ENCODE measurements at places on chromosomes 7 and 10. TPM values are rescaled to one million over a fixed set of nuclear protein-coding genes. Genes with fewer than 3 reads are reported as not detected.

DNA sequence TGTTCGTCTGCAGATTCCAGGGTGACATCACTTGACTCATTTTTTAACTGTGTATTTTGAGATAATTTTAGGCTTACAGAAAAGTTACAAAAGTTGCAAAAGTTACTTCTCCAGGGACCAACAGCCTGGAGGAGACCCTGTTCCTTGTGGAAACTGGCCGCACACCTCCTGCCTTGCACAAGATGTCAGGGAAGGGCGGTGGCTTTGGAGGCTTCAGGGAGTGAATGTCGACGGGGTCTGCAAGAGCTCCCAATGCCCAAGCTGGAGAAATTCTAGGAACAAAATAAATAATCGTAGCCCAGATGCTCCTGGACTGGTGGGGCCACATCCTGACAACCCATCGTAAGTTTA lies 62.2 kb upstream of the FAM20C start:
- H3K36me3 ChIP-seq = no peaks in the 10 kb centered on the region
- H3K27ac ChIP-seq = no peak overlapping the region
- H3K4me1 ChIP-seq = peaks cover 7% of the 10 kb centered on the region
- no peak for DNase-seq

GRCh38 chr10:113056030-113056429 lies 106.0 kb downstream of the TCF7L2 start:
- H3K27me3 ChIP-seq = no peaks in the 10 kb centered on the region
- peaks cover 1% of the 10 kb centered on the region for H3K36me3 ChIP-seq
- H3K27ac ChIP-seq = peak overlapping the region; percentile 72
- DNase-seq = peak; percentile 32
- peaks cover 31% of the 10 kb centered on the region for H3K4me1 ChIP-seq
- H3K4me3 ChIP-seq = no peak overlapping the region

DNA sequence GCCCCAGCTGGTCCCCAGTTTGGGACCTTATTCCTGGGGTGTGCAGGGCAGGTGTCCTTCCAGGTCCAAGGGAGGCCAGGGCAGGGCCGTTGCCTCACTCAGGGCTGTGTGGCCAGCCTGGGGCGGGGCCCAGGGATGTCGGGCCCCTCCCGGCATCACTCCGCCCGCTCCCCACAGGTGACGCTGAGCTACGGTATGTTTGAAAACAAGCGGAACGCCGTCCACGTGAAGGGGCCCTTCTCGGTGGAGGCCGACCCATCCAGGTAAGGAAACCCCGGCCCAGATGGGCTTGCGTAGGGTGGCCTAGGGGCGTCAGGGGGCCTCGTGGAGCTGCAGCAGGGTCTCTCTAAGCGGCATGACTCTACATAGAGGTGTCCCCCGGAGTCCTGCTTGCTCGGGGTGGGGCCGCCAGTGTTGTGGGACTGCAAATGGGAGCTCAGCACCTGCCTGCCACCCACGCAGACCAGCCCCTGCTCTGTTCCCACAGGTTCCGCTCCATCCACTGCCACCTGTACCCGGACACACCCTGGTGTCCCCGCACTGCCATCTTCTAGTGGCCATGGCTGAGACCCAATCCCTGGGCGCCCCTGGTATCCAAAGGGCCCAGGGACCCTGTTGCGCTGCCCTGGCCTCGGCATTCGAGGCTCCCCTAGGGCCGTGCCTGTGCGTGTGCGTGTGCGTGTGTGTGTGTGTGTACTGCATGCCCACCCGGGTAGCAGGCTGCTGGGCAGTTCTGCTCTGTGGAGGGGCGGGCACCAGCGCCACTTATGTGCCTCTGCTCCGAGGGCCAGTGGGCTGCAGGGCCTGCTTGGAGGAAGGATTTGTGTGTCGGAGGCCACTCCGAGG lies 7.3 kb downstream of the LFNG start:
- no peak overlapping the region for H3K27ac ChIP-seq
- H3K4me3 ChIP-seq = no peak overlapping the region
- H3K4me1 ChIP-seq = peaks cover 36% of the 10 kb centered on the region
- H3K36me3 ChIP-seq = no peaks in the 10 kb centered on the region

- no peaks in the 10 kb centered on the region for H3K36me3 ChIP-seq
- H3K4me1 ChIP-seq = peaks cover 7% of the 10 kb centered on the region
- no peaks in the 10 kb centered on the region for H3K27me3 ChIP-seq
Measured at GRCh38 chr10:7082967-7083366, 327.9 kb downstream of the SFMBT2 start.

DNA sequence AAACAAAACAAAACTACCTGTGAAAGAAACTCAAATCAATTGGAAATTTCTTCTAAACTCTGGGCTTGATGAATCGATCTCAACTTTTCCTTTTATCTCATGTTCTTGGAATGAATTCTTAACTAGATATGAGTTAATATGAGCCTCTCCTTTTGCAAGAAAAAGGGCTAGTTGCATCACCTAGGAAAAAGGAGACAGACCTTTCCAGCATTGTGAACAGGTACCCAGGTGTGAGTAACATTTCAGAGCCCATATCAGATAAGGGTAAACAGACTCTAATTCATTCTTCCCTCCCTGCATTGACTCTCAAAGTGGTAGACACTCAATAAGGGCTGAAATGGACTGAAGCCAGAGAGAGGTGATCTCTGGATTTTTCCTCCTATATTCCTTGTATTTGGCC lies 103.8 kb upstream of the AGR3 start:
- H3K4me3 ChIP-seq = no peak overlapping the region
- no peak overlapping the region for H3K27ac ChIP-seq
- DNase-seq = no peak
- H3K27me3 ChIP-seq = no peaks in the 10 kb centered on the region
- no peaks in the 10 kb centered on the region for H3K4me1 ChIP-seq

GRCh38 chr10:103124420-103125096 lies 68.5 kb downstream of the NT5C2 start:
- peaks cover 12% of the 10 kb centered on the region for H3K4me1 ChIP-seq
- H3K27ac ChIP-seq = no peak overlapping the region
- H3K36me3 ChIP-seq = peaks cover 7% of the 10 kb centered on the region

DNA sequence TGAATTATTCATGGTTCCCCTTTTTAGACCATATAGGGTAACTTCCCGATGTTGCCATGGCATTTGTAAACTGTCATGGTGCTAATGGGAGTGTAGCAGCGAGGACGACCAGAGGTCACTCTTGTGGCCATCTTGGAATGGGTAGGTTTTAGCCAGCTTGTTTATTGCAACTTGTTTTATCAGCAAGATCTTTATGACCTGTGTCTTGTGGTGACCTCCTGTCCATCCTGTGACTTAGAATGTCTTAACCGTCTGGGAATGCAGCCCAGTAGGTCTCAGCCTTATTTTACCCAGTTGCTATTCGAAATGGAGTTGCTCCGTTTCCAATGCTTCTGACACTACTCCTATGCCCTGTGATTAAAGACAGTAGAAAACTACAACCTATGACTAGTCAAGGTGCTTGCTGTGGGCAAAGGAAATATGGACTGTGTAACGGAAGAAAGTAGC lies 18.8 kb upstream of the PAXIP1 start:
- H3K36me3 ChIP-seq = no peaks in the 10 kb centered on the region
- H3K4me3 ChIP-seq = no peak overlapping the region
- no peak overlapping the region for H3K27ac ChIP-seq
- H3K27me3 ChIP-seq = no peaks in the 10 kb centered on the region

- peak; percentile 88 for DNase-seq
- peak within 1 kb of the TSS; percentile 72 for H3K27ac ChIP-seq
Measured at GRCh38 chr7:2232766-2233520, at the start of gene MAD1L1. Gene MAD1L1, minus strand, starts transcription at chr7:2232945. Its CDS starts 2,812 bp downstream, at chr7:2230133.

DNA sequence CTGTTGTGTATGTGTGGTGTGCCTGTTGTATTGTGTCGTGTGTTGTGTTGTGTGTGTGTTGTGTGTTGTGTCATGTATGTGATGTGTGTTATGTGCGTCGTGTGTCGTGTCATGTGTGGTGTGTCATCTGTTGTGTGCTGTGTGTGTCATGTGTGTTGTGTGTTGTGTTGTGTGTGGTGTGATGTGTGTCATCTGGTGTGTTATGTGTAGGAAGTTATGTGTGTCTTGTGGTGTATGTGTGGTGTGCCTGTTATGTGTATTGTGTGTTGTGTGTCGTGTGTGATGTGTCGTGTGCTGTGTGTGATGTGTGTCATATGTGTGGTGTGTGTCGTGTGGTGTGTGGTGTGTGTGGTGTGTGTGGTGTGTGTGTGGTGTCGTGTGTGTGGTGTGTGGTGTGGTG lies 145.2 kb downstream of the DNAJB6 start:
- H3K4me3 ChIP-seq = no peak overlapping the region
- no peak overlapping the region for H3K27ac ChIP-seq
- H3K4me1 ChIP-seq = no peaks in the 10 kb centered on the region
- DNase-seq = no peak
- no peaks in the 10 kb centered on the region for H3K27me3 ChIP-seq

- no peaks in the 10 kb centered on the region for H3K4me1 ChIP-seq
- DNase-seq = no peak
- no peak overlapping the region for H3K27ac ChIP-seq
- H3K27me3 ChIP-seq = no peaks in the 10 kb centered on the region
- H3K36me3 ChIP-seq = no peaks in the 10 kb centered on the region
Measured at GRCh38 chr7:40709062-40709964, 574.5 kb downstream of the SUGCT start.

GRCh38 chr10:45550903-45551786 lies 121.4 kb downstream of the ZFAND4 start:
- H3K36me3 ChIP-seq = no peaks in the 10 kb centered on the region
- no peak overlapping the region for H3K27ac ChIP-seq
- H3K4me3 ChIP-seq = no peak overlapping the region
- H3K27me3 ChIP-seq = no peaks in the 10 kb centered on the region

DNA sequence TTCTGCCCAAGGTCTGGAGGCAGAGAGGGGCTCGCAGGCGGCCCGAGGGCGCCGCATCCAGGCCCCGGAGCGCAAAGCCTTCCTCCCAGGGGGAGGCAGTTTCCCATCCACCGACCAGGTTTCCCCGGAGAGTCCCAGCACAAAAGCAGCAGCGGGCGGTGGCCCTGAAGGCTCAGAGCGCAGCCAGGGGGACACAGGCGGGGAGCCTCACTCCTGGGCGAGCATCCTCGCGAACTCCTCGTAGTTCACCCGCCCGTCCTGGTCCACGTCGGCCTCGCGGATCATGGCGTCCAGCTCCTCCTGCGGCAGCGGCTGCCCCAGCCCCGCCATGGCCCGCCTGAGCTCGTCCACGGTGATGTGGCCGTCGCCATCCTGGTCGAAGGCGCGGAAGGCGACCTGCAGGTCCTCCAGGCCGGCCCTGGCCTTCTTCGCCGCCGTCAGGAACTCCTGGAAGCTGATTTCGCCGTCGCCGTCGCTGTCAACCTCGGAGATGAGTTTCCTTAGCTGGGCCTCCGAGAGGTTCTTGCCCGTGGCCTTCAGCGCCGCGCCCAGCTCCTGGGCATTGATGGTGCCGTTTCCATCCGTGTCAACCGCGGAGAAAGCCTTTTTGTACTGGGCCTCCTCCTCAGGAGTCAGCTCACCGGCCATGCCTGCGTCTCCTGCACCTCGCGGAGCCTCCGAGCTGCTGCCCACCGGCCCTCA lies 428 bp downstream of the CALML5 start:
- peaks cover 36% of the 10 kb centered on the region for H3K27me3 ChIP-seq
- no peaks in the 10 kb centered on the region for H3K4me1 ChIP-seq
- no peak for DNase-seq
- H3K27ac ChIP-seq = no peak overlapping the region
- H3K4me3 ChIP-seq = no peak overlapping the region

DNA sequence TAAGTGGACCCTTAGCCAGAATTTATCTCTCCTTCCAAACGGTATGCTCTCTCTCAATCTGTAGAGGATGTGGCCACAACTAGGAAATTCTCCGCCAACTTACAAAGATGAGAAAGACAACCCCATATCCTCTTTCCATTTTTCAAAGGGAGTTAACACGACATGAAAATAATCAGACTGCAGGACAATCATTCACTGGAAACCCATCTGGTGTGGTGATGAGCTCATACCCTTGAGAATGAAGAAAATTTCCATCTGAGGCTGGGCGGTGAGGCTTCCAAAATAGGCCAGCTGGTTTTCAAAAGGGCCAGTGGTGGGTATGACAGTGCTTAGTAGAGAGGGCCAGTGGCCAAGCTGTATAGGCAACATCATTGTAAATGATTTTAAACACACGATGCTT lies 369.6 kb downstream of the FRMD4A start:
- peak overlapping the region; percentile 81 for H3K27ac ChIP-seq
- H3K36me3 ChIP-seq = no peaks in the 10 kb centered on the region
- DNase-seq = peak; percentile 98
- no peaks in the 10 kb centered on the region for H3K27me3 ChIP-seq
- H3K4me3 ChIP-seq = no peak overlapping the region
- H3K4me1 ChIP-seq = peaks cover 15% of the 10 kb centered on the region

DNA sequence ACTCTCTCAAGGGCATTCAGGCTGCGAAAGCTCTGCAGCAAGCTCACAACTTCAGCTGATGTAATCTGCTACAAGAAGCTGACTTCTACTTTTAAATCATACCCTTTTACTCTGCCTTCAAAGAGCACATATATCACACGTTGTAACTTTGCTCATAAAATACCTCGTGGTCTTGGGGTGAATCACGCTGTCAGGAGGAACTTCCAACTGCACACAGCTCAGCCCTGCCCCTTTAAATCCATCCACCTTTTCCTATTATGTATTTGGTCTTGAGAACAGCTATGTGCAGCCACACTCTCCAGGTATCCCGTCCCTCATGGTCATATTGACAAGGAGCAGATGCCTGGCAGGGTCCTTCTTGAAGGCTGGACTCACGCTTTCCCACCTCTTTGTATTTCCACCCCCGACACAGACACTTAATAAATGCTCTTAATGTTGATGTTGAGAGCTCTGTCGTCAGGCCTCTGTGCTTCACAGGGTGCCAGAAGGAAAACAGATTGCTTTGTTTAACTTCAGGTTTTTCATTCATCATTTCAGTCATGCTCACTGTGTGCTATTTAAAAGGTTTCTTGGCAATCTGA lies 47.6 kb downstream of the ICA1 start:
- no peaks in the 10 kb centered on the region for H3K4me1 ChIP-seq
- H3K4me3 ChIP-seq = no peak overlapping the region
- H3K27ac ChIP-seq = no peak overlapping the region
- H3K36me3 ChIP-seq = no peaks in the 10 kb centered on the region

DNA sequence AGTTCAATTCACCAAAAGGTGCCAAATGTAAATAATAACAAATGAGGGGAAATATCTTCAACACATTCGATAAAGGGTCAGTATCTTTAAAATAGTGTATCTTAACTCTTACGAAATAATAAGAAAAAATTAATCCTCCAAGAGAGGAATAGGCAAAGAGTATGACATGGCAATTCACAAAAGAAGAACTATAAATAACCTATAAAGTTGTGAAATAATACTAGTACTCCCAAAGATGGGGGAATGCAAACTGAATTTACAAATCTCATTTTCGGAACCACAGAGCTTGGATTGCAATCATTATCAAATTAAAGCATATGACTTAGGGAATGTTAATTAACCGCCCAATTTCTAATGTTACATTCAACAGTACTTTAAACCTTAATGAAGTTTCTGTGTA lies 78.2 kb upstream of the TARP start:
- no peaks in the 10 kb centered on the region for H3K27me3 ChIP-seq
- no peak overlapping the region for H3K4me3 ChIP-seq
- H3K27ac ChIP-seq = no peak overlapping the region
- DNase-seq = no peak

Gene ENTPD1
- total RNA-seq = not detected

Gene LRRTM3
- under 0.01 TPM for total RNA-seq

Gene C10orf62
- total RNA-seq = not detected

Gene GRID1
- not detected for total RNA-seq

Gene FAM25A
- not detected for total RNA-seq

Gene NT5C2
- 60.0 TPM for total RNA-seq

Gene PDE6C
- total RNA-seq = not detected

Gene HOXA9
- 0.28 TPM for total RNA-seq

Gene ELN
- 2.2 TPM for total RNA-seq
